ENCODE measurements at places on chromosomes 1 and 21.

GRCh38 chr1:41528106-41528505 lies 43.6 kb upstream of the EDN2 start:
- DNase-seq: no peak

DNA sequence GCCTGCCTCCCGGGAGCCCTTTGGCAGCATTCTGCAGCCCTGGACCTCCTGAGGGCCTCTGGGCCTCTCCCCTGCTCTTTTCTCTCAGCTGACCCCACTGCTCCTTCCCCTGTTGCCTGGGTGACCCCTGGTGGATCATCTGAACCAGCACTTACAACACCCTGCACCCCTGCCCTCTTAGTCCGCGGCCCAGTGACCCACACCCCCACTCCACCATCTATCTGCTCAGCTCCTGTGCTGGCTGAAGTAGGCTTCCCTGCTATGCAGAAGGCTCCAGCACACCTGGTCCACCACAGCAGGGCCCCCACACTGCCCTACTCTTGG lies 74.0 kb downstream of the DMRTA2 start:
- no peak for DNase-seq

DNA sequence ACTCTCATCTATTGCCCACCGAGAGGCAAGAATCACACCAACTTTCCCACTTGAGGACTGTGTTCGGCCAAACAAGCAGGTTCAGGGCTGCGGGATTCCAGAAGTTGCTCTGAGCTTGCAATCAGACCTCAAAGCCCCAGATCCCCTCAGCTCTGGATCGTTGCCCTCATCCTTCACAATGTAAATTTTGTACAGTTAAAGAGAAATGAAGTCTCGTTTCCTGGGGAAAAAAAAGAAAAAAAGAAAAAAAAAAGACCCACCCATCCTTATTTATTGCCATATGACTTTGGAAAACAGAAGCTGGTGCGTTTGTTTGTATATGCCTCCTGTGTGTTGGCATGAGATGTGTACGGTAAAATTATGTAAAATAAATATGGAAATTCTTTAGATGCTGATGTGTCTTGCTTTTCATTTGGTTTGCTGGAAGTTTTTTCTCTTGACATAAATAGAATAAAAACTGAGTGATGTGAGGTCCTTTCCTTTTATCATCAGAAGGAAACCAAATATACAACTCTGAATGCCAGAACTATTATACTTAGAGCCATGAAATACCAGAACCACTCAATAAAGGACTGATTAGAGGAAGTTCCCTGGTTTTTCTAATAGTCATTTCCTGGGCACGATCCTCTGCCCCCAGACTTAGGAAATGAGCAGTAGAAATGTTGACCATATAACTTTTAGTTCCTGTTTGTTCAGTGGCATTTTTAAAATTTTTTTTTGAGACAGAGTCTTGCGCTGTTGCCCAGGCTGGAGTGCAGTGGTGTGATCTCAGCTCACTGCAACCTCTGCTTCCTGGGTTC lies 48.7 kb downstream of the LHX4 start:
- DNase-seq: no peak

- DNase-seq: no peak
These were observed 23.1 kb downstream of the NEK2 start for GRCh38 chr1:211652371-211652770.

DNA sequence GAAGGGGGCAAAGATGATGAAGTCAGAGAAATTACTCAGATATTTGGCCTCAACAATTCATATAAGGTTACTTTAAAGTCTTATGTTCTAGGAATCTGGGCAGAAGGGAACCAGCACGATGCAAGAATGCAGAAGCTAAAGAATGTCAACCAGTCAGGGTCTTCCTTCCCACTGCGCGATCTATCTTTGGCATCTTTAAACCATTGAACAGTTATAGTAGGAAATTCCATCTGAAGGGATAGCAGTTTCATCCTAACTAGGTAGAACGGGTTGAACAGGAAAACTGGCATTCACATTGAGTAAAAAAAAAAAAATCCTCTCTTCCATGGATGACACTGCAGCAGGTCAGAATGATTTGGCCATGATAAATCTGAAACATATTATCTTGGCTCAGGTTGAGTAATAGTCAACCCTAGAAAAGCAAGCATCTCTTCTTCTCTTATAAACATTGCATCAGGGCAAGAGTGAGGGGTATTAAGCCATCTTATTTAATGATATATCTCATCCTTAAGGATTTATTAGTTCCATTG lies 6.3 kb downstream of the CRCT1 start:
- no peak for DNase-seq

DNA sequence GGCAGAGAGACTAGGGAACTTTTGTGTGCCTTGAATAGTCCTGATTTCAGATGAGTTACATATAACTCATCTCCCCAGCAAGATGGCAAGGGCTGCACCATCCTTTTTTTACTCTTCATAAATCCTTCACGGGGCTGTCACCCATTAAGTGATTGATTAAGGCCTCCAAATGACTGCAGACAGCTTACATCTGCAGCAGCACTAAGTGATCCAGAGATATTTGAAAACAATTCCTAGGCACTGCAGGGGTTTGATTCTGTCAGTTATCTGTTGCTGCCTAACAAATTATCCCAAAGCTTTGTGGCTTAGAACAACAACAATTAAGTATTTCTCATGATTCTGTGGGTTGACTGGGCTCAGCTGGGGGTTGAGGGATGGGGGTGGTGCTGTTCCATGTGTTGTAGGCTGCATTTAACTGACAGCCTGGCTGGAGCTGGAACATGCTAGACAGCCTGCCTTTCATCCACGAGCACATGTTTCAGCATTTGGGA lies 19.3 kb downstream of the TEX38 start:
- DNase-seq: no peak

- DNase-seq: no peak
These were observed 31.0 kb downstream of the KANK4 start for GRCh38 chr1:62288224-62288623.

- no peak for DNase-seq
These were observed 406.7 kb downstream of the NTNG1 start for GRCh38 chr1:107547363-107548155.

DNA sequence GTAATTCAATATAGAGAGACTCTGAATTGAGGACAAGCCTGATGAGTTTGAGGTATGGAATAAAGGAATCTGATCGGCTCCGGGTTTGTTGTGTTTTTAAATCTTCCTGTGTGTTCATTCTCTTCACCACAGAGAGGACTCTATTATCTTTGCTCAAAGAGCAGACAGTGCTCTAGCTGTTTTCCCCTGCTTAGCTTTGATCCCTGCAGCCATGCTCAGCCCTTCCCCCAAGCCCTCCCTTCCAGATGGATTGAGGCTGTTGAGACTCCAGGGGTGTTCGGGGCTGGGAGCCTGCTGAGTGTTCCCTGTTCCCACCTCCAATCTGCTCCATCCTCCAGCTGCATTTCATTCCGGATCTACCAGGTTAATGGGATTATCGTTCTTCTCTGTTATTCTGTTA lies 74.2 kb upstream of the CXADR start:
- DNase-seq: no peak

DNA sequence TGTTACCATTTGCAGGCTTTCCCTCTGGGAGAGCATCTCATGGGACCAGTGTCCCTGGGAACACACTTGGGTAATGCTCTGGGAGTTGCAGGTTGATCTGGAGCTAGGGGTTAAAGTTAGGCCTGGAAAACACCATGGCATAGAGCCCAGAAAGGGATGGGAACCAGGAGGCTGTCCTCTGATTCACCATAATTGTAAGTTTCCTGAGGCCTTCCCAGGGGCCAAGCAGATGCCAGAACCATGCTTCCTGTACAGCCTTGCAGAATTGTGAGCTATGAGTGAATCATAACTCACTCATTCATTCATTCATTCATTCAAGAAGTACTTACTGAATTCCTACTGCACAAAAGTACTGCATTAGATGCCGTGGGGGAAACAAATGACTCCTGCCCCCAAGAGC lies 50.0 kb downstream of the LACTBL1 start:
- DNase-seq: peak; percentile 25

- no peak for DNase-seq
These were observed 155.9 kb downstream of the PLXNA2 start for GRCh38 chr1:208088319-208088718.

- DNase-seq: no peak
These were observed 101.5 kb downstream of the PLA2G4A start for GRCh38 chr1:186930238-186930637.

DNA sequence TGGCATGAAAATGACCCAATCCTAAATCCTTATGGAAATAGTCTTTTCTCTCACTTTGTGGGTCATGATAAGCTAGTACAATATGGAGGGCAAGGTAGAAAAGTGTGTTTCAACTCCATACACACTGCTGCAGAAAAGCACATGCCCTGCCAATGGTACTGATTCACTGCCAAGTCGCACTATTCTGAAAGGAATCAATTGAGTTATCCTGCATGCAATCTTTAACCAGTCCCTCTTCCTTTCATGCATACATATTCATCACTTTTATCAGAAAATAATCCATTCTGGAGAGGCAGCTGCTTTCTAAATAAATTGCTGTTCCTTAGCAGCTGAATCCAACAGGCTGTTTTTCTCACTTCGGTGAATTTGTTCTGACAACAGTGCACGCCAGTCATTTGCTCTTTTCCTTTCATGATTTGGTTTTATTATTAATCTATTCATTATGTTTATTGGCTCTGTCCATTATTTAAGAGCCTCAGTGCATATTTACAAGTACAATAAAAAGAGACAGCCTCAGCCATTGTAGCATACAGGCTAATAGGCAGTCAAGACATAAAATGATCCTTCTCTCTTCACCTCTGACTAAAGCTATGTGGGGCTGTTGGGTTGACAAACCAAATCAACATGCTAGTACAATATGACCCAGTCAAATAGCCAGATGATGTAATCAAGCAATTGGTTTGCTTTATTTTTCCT lies 108.8 kb downstream of the CHD1L start:
- no peak for DNase-seq

DNA sequence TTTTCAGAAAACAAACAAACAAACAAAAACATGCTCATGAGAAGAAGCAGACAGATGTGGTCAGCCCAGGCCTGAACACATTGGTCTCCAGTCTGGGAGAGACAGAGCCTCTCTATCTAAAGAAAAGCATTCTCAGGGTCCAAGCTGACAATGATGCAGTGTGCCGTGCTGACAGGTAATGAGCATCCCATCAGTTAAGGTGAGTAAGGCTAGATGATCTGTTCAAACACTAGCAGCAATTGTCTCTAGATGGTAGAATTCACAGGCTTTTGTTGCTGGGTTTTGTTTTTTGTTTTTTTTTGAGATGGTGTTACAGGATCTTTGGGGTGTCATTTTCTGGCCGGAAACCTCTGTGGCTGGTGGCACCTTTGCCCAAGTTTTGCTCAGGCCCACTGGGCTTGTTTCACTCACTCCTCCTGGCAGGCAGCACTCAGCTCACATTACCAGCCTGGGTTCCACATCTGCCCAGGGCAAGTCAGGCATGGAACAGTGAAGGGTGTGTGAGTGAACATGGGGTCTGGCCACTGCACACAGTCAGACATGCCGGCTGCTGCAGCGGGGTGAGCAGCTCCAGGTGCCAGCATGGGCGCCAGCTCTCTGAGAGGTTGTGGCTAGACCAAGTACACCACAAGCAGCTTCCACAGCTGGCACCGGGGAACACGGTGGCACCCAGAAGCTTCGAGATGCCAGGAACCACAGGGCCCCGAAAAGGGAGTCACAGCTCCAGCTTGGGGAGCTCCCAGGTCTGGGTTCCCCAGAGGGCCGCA lies 2.5 kb upstream of the C1QA start:
- no peak for DNase-seq

DNA sequence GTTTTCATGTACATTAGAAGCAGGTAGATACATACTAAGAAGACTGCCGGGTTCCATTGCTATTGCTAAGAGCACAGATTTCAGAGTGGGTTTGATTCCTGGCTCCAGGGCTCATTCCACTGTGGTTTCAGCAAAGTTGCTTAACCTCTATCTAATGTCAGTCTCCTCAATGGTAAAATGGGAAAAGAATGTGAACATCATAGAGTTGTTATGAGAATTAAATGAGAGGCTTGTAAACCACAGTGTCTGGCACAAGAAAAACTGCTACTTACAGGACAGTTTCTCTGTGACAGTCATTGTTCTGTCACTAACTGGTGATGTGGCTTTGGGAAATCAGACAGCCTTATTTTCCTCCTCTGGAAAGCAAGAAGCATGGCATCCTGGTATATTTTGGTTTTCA lies 10.7 kb upstream of the PLXNA2 start:
- peak; percentile 66 for DNase-seq

DNA sequence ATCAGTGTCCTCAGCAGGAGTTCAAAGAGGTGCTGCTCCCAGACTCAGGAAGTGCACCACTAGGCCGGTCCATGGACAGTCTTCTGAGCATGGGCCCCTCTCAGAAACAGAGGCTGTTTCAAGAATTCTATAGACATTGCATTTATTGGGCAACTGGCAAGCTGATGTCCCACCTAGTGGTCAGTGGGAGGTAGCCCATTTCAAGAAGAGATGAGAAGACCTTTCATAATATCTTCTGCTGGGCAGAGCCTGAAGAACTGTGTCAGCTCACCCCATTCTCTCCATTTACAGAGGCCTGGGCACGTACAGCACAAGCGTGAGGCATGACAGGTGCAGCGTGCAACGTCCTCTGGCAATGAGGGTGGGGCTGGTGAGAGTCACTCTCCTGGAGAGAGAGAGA lies 216.0 kb downstream of the DYRK1A start:
- DNase-seq: peak; percentile 77

DNA sequence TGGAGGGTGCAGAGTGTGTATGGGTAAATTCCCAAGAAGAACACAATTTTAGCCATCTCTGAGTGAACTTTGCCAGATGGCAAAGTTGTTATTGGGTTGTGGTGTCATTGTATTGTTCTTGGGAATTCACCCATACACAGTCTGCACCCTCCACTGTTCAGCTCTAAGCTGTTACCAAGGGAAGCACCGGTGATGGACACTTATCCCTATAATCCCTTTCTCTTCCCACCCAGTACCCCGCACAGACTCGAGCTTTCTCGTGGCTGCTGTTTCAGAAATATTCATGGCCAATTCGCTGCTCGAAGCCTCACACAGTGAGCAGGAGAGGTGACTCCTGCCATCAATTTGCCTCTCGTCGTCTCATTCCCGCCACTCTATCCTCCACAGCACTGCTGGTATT lies 95.7 kb upstream of the PALMD start:
- DNase-seq: no peak

- DNase-seq: peak; percentile 16
These were observed 925 bp downstream of the PDE9A start for GRCh38 chr21:42654179-42654912.

GRCh38 chr1:229624521-229625070 lies 1.3 kb downstream of the TAF5L start:
- DNase-seq: no peak

DNA sequence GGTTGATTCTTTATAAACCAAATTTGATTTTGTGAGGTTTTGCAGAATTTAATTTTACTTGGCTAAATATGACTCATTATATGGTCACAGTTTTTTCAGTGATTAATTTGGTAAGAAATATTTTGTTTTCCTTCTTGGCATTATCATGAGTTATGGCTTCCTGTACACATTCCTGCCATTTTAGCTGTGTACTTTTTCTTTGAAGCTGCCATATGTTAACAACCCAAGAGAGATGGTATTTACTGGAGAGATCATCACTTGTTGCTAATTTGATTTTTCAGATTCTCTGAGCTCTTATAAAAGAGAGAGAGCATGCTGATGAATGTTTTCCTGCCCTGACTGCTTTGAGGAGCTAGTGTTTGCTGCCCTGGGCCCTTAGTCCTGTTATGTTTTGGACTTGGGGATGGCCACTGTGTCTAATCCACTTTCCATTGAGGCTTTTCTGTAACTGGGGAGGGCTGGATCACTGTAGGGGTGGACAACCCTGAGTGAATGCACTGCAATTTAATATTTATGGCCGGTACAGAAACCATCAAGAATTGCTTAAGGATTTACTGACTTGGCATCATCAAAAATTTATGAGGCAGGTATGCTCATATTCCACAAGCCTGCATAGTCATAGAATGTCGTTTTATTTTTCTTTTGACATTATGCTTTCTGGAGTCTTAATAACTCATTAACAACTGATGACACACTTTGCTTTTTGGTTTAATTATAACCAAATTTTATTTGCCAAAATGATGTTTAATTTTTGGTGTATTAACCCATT lies 200.9 kb downstream of the DISC1 start:
- peak; percentile 91 for DNase-seq

All from cardiac fibroblast (primary cell).